ENCODE measurements at places on chromosomes 12 and 14.
A peak's percentile ranks its signal among the peaks of the same experiment; 100 is the strongest.

GRCh38 chr14:104993808-104994591, 8.4 kb downstream of the CLBA1 start:
- no peak for DNase-seq

GRCh38 chr12:123096741-123097140, 54.1 kb downstream of the PITPNM2 start:
- DNase-seq = no peak

DNA sequence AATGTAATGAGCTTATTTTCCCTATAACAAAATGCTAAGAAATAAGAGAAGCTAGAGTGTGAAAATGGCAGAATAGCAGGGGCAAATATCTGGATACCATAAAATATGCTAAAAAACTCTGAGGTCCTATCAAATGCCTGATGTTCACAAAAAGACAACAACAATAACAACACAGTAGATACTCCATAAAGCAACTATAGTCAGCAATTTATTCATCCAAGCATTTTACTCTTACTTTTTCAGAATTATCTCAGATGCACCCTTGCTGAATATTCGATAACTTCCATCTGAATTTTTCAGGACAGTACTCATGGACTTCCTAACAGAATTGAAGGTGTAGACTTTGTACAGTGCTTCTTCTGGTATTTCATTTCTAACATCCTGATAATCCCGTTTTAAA, 88.9 kb downstream of the ATP2B1 start:
- no peak for DNase-seq

- no peak for DNase-seq
Measured at GRCh38 chr12:106190581-106190980, 51.8 kb upstream of the NUAK1 start.

- DNase-seq = no peak
Measured at GRCh38 chr14:104264495-104265265, 126.3 kb downstream of the KIF26A start.

DNA sequence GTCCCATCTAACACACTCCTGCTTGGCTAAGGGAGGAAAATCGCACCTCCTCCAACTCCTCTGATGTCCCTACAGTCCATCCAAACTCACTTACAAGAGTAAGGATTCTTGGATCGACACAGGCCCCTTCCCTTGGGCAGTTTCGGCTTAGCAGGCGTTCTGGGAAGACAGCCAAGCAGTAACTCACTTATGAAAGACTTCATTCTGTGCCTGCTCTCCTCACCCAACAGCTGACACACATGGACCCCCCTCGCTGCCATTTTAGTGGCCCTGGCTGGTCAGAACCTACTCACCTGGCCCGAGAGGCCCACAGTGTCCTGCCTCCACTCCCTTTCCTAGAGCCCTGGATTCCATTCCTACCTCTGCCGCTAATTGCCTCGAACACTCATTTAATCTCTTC, 52.3 kb upstream of the BCL2L14 start:
- no peak for DNase-seq

DNA sequence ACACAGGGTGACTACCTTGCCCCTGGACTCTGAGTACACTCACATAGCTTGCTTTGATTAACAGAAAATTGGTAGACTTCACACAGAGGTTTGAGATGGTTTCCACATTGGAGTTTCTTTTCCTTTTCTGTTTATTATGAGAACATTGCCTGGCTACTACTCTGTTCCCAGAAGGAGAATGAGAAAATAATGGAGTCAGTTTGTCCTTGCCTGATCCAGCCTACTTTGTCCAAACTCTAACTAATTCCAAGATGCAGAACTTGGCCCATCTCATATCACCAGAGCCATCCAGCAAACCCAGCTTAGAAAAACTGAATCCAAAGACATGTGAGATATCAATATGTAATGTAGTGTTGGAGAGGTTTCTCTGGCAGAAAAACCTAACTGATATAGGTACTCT, 20.4 kb downstream of the TAS2R50 start:
- DNase-seq = no peak

- peak; percentile 50 for DNase-seq
Measured at GRCh38 chr12:98644433-98644711, 216 bp downstream of the IKBIP start.

- DNase-seq = no peak
Measured at GRCh38 chr12:131432532-131433260, 278.2 kb upstream of the SFSWAP start.

DNA sequence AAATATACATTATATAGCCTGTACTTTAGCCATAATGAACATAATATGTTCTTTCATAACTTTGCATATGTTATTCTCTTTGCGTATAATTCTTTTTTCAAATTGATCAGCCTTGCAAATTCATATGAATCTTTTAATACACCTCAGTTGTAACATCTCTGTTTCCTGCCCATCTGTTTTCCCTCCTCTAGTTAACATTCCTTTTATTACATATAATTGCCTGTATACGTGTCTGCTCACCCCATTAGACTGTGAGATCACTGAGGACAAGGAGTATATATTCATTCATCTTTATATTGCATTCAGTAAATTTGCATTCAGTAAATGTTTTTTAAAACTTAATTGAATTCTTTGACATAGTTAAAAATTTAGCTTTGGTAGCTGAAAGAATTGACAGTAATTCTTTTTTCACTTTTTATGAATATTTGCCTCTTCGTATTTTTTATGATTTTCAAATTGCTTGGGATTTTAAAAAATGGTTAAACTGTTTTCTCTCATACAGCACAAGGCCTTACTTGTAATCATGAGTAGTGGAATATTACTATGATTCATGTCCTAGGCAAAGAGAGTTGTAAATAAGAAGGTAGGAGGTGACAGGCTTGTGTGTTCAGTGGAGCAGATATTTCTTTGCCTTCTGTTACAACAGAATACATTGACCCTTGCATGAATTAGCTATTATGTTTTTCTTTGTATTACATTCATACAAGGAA, 32.8 kb upstream of the KLHL42 start:
- DNase-seq = no peak

GRCh38 chr12:69580074-69580473, 5.2 kb upstream of the CCT2 start:
- no peak for DNase-seq

GRCh38 chr14:94360945-94361565, 27.3 kb downstream of the SERPINA1 start:
- no peak for DNase-seq

DNA sequence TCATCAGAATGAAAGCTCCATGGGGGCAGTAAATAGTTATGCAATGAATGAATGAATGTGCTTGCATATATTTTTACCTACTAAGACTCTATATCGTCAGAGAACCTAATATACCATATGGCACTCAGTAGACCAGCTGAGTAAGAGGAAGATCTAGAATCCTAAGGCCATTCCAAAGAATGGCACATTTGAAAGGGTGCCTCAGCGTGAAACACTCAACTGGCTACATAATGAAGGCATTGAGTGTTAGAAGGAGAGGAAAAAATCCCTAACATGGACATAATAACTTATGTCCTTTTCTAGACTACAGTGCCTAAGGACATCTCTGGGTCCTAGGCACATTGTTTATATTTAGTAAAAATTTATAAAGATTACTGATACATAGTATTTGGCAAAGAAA, 61.7 kb upstream of the ARID2 start:
- DNase-seq = no peak

GRCh38 chr12:13036881-13037280, 7.3 kb upstream of the FAM234B start:
- no peak for DNase-seq

DNA sequence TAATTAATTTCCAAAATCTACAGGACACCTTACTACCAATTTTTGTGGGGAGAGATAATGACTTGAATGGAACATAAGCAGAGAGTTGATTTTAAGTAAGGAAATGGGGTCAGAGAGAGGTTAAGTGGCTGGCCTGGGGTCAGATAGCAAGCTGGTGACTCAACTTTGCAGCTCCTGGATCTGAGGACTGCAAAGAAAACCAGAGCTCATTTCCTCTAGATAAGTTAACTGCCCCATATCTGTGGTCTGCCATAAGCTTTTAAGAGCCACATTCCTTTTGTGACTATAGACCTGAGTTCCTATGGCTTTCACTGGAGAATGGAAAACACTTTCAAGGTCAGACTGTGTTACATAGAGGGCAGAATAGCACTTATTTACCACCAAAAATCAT, 201.2 kb upstream of the PRICKLE1 start:
- peak; percentile 68 for DNase-seq

- DNase-seq = no peak
Measured at GRCh38 chr12:91179315-91179714, 3.3 kb downstream of the DCN start.

DNA sequence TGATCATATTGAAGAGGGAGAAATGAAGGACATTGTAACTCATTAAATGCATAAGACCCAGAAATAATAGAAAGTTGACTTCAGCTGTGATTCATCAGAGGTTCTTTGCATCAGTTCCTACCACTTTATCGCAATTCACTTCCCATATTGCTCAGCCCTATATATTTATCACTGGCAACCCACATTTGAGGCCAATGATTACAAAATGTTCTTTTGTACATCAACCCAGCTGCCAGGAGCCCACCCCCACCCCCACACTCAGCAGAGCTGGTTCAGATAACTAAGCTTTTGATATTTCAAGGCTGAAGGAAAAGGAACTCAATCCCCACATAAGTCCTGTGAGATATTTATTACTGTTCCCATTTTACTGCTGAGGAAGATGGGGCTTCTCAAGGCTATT, 51.2 kb upstream of the TMPO start:
- DNase-seq = no peak

- DNase-seq = no peak
Measured at GRCh38 chr14:53946404-53947093, 10.1 kb downstream of the BMP4 start.

- no peak for DNase-seq
Measured at GRCh38 chr12:75190846-75191245, 18.8 kb downstream of the KCNC2 start.

DNA sequence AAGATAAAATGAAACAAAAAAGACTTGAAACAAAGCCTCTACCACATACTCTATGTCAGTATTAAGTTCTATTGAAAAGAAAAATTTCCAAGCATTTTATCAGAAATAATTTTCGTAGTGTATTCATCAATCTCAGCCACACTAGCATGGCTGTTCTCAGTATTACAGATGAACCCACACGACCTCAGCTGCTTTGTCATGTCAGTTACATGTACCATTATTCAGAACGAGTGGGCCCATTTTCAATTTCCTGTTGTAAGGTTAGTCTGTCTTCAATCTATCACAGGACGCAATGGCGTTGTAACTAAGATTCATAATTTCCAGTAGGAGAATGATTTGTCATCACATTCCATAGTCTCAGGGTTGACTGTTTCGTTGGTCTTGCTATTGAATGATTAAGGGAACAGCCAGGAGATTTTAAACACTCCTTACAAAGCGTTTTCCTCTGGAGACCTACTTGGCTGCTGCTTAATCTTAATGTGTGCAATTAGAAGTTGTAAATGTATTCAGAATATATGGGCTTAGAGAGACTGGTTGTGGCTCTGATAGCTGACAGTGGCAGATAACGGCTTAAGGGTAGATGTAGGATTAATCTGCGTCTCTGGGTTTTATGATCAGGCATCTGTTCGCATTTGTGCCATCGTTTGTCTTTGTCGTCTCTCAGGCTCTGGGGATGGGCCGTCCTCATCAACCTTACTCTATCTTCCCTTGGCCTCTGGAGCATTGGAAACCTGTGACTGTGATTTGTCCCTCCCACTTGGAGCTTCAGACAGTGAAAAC, 65.4 kb downstream of the GLT1D1 start:
- DNase-seq = no peak

- peak; percentile 26 for DNase-seq
Measured at GRCh38 chr12:107917912-107918800, 143.7 kb downstream of the ASCL4 start.

DNA sequence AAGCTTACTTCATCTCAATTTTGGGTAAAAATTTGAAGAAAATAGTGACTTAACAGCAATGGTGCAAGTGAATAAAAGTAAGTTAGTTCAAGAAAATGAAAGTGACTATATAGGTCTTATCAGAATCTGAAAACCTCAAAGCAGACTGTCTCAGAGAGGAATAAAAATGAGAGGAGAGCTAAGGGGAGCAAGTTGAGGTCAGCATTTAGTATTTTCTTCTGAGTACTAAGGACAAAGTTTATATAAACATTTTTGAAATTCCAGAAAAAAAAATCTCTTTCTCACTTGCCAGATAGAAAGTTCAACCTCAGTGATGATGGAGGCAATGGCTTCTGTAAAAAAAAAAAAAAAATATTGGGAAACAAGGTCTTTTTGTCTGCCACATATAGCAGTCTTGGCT, 414.1 kb downstream of the NPAS3 start:
- DNase-seq = no peak

- DNase-seq = no peak
Measured at GRCh38 chr12:9244894-9245293, 36.7 kb upstream of the PZP start.

- no peak for DNase-seq
Measured at GRCh38 chr12:57887631-57888408, 41.3 kb upstream of the CTDSP2 start.

- no peak for DNase-seq
Measured at GRCh38 chr14:93709249-93709648, 79.0 kb downstream of the PRIMA1 start.

DNA sequence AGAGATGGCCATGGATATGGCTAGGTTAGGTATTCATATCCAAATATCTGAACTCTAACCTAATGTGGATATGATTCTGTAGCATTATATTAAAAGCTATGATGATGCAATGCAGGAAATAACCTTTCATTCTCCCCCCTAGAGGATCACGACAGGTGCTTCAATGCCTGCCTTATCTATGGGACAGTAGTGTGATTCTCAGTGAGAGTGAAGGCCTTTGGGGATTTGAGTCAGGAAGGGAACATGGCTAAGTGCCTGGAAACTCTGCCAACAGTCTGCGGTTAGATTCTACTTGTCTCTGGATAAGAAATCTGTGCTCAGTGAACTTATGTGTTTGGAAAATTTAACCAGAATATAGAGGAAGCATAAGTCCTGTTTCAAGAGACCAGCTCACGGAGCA, 81.8 kb downstream of the SLC38A1 start:
- no peak for DNase-seq

GRCh38 chr12:9796971-9797370, 30.3 kb upstream of the KLRF1 start:
- DNase-seq = no peak

- no peak for DNase-seq
Measured at GRCh38 chr12:28794211-28794610, 354.9 kb upstream of the FAR2 start.

DNA sequence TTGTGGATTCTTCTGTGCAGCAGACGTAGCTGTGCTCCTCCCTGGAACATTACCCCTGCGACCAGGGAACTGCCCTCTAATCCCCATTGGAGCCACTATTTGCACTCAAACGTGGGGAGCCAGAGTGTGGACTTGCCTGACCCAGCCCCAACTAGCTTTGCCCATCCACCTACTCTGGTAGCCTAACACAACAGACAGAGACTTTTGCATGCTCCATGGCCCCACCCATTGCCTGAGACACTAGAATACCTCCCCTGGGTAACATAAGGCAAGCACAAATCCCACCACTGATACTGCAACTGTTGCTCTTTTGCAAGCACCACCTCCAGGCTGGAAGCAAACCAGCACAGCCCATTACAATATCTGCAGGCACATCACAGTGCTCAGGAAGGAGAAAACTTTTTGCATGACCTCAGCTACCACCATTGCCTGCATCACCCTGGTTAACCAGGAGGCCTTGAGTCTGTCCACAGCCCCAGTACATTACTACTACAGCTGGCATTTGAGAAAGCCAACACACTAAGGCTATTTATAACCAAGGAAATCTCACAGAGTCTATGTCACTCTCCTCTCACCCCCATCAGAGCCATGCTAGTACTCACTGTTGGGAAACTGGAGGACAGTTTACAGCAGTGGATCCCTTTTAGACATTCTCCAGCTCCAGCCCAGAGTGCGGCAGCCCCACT, 15.0 kb downstream of the CEP128 start:
- DNase-seq = no peak

- no peak for DNase-seq
Measured at GRCh38 chr12:47120736-47121135, 41.0 kb upstream of the AMIGO2 start.
